ENCODE measurements at places on chromosomes 5 and 9.

GRCh38 chr9:133709015-133709611 is 29.0 kb downstream of the SARDH start:
- peak; percentile 63 for DNase-seq

DNA sequence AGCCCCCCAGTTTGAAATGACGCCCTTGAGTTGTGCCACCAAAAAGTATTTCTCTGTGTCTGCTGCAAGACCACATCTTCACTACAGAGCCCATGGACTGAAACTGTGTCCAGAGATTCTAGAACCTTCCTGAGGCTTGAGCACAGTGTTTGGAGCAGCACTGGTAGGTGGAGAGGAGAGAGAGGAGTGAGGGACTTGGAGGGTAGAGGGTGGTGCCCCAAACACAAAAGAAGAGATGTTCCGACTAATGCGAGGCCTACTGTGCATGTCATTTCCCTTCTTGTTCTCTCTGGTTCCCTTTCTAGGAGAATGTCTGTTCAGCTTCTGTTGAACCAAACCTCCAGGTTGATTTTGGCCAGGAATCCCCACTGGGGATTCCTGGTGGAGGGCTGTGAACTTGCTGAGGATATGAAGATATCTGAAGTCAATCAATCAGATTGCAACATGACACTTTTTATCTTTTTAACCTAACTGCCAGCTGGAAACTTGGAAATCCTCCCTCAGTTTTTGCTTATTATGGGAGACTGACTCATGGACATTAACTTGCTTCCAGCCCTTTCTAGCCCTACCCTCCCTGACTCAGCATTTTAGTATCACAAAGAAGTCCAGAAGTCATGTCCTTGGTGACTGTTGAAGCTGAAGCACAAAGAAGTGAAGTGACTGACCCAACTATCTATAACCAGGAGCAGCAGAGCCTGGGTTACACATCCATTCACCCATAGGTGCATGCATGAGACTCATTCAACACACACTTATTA is 154.5 kb downstream of the NR3C1 start:
- DNase-seq, result no peak

DNA sequence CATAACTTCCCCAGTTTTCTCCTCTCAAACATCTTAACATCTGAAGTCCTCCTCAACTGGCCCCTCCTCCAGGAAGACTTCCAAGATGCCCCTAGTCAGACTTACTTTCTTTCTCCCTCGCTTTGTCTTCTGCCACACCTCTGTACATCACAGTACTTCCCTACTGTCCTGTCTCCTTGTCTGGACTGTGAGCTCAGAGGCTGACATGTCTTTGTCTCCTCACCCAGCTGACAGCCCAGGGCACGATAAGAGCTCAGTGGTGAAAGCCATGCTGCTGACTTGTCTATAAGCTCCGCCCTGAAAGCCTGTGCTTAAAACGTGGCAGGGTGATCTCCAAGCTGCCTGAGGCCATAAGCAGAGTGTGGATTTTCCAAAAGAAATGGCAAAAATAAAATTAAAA is 33.0 kb upstream of the SLC25A51 start:
- DNase-seq, result no peak

GRCh38 chr9:98253565-98253964 is 1.9 kb downstream of the TBC1D2 start:
- DNase-seq, result no peak

DNA sequence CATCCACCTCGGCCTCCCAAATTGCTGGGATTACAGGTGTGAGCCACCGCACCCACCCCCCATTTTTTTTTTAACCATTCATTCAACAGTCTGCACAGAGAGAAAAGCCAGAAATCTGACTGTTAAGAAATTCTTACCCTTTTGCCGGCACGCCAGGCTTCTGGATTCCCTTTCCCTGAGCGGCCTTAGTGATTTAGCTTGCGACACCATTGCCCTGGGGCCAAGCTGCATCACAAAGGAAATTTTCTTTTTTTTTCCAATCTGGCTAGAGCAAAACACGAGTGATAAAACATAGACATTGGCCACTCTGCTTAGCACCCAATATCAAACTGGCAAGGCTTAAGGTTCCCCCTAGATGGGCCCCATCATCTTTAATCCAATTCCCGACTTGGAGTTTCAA is 21.2 kb upstream of the ATOSB start:
- no peak for DNase-seq

DNA sequence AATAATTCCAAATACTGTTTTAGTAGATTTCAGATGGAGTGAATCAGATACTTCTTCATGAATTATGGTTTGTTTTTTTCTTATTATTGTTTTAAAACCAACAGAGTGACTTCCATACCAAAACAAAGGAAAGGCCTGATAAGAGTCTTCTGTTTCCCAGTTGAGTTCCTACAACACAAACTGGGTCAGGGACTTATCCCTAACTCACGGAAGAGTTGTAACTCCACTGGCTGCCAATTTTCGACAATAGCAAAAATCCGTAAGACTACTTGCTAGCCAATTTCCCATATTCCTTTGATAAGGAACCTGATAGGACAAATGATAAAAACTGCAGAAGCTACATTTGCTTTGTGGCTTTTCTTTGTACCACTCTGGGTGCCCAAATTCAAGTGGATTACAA is 219.2 kb downstream of the AP3B1 start:
- no peak for DNase-seq

- no peak for DNase-seq
Observed at GRCh38 chr9:69580582-69581214, 91.5 kb downstream of the APBA1 start.

GRCh38 chr9:18330401-18331309 is 143.3 kb upstream of the ADAMTSL1 start:
- no peak for DNase-seq

- DNase-seq, result peak; percentile 31
Observed at GRCh38 chr5:55509796-55510522, 24.8 kb downstream of the PLPP1 start.

GRCh38 chr9:137534256-137535119 is 15.7 kb downstream of the PNPLA7 start:
- peak; percentile 61 for DNase-seq
